Activated CD4-positive, alpha-beta T cell treated with anti-CD3 and anti-CD28 coated beads, Interleukin-2, amount 50 U/mL, for 1 hour (primary cell): ENCODE measurements at places on chromosomes 12 and 14.

- no peak for DNase-seq
Measured at GRCh38 chr12:12839873-12840579, 26.9 kb downstream of the DDX47 start.

GRCh38 chr14:102917469-102918211 is 4.8 kb upstream of the AMN start:
- DNase-seq = peak; percentile 54

GRCh38 chr12:27814411-27814810 is 34.4 kb upstream of the MANSC4 start:
- DNase-seq = no peak

DNA sequence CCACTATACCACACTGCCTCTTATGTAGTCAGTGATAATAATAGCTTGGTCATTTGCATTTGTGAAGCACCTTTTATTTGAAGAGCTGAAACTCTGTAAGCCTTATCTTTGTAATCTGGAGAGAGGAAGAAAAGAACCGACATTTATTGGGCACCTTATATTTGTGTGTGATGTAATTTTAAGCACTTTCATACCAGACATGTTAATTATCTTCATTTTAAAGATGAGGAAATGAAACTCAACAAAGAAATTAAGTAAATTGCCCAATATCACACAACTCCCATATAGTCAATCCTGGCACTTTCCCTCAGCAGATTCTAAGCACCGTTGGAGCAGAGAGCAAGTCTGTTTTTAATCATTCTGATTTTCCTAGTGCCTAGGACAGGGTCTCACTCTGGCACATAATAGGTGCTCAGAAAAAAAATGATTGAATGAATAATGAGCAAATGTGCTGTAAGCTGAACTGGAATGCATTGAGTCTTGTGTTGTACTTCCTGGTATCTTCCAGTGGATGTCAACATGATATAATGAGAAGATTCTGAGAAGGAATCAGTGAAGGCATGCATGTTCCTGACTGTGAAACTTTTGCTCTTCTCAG is 418.9 kb downstream of the ZFP36L1 start:
- DNase-seq = no peak

GRCh38 chr14:24463017-24463883 is 20.7 kb upstream of the SDR39U1 start:
- DNase-seq = no peak

GRCh38 chr12:76506149-76506548 is 53.4 kb downstream of the OSBPL8 start:
- DNase-seq = no peak

DNA sequence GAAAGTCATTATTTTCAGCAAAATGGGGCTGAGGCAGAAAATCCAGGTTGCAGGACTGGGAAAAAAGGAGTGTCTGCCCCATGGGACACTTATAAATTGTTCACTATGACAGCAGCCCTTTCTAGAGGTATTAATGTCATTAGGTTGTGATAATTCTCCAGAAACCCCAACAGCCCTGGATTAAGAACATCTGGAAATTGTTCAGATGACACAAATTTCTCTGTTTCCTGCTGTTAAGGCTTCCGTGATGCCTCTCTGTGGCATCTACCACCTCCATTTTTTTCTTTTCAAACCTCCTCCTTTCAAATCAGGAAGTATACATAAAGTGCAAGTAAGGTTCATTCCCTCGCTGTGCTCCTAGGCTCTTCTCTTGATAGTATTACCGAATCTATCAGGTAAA is 25.6 kb downstream of the EGLN3 start:
- DNase-seq = no peak
